ENCODE measurements at places on chromosomes 7 and 10.

- no peak for DNase-seq
Measured at GRCh38 chr7:149704507-149704906, 68.9 kb downstream of the ZNF467 start.

- no peak for DNase-seq
Measured at GRCh38 chr10:45387096-45387893, 13.3 kb downstream of the ALOX5 start.

- DNase-seq: no peak
Measured at GRCh38 chr7:158576050-158576762, 11.4 kb downstream of the PTPRN2 start.

DNA sequence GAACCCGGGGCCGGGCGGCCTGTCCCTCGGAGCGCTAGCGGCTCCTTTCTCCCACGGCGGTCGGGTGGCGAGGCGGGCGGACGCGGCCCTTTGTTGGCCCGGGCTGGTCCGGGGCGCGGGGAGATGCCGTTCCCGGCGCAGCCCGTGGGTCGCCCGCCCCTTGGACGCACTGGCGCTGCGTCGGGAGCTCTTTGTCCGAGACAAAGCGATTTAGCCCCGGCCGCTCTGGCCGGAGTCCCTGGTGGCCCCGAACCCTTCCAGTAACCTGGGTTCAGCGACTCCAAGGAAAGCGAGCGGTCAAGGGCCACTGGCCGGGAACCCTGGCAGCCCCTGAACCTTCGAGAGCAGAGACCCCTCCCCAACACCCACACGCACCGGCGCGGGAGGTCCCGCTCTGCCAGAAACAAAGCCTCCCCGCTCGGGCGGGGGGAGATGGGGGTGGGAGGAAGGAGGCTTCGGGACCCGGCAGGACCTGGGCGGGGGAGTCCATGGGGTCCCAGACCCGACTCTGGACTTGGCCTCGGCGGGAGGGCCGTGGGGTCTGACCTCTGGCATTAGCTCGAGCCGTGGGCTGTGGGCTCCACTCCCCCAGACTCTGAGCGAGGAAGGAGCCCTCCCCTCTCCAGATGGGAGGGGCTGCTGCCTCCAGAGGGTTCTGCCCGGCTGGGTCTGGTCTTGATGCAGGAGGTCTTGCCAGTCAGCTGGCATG, 836 bp downstream of the DPYSL4 start:
- no peak for DNase-seq

DNA sequence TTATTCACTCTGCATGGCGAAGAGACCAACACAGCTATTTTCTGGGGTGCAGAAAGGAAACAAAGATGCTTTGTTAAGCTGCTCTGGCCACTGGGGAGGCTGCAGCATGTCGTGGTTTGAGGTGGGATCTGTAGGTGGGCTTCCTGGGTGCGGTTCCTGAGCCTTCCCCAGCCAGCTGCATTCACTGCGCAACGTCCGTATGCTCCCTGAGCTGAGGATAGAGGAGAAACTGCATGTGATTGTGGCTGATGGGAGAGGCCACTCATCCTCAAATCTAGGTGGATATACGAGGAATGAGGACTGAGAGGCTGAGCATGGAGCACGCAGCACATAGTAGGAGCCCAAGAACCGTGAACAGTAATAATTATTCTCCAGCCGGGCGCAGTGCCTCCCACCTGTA, 9.9 kb upstream of the DNAAF5 start:
- no peak for DNase-seq

DNA sequence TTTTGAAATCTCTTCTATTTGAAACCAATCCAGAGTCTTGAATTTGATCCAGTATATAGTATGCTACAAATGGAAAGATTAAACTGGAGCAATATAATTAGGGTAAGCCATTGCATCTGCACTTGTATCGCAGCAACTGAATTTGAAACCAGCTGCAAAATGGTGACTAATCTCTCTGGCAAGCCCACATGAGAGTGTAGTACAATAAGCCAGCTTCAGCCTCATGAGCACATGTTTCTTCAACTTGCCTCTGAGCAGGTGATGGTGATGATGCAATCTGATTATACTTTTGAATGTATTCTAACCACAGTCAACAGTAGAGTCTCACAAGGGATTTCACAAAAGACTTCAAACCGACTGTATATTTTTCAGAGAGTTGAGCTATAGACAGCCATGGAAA, 829 bp upstream of the RPA3 start:
- peak; percentile 14 for DNase-seq

DNA sequence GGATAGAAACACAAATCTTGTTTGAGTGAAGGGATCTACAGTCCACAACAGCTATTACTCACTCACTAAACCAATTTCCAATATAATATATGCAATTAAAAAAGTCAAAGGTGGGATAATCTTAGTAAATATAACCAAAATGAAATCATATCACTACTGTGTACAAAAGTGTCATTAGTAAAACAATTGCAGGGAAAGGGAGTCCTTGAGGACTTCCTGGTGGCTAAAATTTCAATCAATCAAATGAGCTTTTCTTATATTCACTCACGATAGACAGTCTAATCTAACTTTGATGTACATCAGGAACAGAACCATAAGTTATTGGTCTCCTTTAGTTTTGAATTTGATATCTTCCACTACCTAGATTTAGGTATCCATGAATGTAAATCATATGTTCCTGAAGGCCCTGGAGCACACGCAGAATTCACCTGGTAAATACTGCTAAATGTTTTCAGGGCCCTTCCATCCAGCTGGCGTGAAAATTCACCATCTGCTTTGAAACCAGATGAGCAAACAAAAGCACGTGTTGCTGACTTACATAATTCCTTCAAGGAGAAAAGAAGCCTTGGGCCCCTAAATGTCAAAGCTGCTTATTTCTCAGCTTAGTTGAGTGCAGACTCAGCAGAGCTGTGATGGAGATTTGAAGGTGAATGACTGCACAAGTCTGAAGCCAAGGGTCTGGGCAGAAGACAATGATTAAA, 159.3 kb upstream of the TMEM196 start:
- DNase-seq: no peak

- DNase-seq: no peak
Measured at GRCh38 chr7:29099896-29100847, 46.2 kb downstream of the CPVL start.

DNA sequence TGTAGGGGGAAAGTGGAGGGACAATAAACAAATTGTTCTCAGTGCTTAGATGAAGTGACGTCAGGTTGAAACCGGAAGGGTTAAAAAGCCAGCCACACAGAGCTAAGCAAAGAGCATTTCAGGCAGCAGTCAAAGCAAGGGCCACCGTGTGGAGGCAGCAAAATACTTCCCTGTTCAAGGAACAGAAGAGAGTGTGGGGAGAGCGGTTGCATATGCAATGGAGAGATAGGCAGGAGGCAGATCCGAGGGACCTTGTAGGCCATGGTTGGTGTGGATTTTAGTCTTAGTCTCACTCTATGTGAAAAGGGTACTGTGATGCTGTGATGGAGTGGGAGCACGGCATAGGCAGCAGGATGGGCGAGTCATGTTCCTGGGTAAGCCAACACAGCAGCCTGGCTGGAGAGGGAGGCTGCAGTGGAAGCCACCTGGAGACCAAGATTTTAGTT, 3.8 kb upstream of the STN1 start:
- no peak for DNase-seq

DNA sequence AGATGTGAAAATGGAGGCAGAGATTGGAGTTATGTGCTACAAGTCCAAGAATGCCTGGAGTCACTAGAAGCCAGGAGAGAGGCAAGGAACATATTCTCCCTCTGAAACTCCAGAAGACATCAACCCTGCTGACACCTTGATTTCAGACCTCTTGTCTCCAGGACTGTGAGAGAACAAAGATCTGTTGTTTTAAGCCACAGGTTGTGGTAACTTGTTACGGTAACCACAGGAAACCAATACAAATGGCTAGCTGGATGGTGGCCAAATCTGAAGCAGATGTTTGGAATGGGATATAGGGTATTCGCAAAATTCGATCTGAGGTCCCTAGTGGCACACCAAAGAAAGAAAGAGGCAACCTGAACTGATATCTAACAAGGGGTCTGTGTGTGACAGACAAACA, 129.0 kb downstream of the HERPUD2 start:
- DNase-seq: no peak

DNA sequence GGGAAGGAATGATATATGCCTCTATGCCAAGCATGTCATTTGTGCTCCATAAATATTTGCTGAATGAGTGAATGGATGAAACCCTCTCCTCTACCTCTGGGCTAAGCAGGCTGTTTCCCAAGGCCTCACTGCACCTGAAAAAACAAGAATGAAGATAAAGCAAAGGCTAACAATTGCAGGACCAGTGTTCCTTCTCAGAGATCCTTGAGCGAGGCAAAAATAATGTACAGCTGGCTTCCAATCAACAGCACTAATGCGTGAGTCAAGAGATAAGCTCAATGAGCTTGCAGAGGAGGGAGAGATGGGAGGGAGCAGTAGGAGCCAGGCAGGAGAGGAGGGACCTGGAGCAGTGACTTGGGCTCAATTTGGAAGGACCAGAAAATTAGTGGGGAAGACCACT, 144.5 kb upstream of the NFE2L3 start:
- DNase-seq: no peak

DNA sequence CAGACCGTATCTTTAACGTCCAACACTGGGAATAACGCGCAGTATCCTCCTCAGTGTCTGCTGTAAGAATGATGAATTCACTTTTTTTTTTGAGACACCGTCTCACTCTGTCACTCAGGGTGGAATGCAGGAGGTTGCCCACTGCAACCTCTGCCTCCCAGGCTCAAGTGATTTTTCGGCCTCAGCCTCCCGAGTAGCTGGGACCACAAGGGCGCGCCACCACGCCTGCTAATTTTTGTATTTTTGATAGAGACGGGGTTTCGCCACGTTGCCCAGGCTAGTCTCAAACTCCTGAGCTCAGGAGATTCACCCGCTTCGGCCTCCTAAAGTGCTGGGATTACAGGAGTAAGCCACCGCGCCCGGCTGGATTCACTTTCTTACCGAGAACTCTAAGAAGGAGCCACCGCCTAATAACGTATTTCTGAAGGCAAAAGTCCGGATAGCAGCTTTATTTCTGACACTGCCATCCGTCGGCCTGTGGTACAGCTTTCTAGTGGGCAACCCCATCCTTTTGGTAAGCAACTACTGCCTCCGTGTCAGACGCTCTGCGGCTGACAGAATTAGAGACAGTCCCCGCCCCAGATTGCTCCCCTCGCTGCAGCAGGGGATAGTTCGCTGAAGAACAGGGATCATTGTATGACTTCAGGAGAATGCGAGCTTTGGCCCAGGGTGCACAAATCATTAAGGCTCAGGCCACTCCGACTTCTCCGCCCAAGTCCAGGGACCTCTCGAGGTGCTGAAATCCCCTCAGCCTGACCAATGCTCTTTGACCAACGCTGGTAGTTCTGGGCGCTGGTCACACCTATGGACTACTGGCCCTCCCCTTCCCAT, 662 bp downstream of the POLR3A start:
- DNase-seq: no peak

DNA sequence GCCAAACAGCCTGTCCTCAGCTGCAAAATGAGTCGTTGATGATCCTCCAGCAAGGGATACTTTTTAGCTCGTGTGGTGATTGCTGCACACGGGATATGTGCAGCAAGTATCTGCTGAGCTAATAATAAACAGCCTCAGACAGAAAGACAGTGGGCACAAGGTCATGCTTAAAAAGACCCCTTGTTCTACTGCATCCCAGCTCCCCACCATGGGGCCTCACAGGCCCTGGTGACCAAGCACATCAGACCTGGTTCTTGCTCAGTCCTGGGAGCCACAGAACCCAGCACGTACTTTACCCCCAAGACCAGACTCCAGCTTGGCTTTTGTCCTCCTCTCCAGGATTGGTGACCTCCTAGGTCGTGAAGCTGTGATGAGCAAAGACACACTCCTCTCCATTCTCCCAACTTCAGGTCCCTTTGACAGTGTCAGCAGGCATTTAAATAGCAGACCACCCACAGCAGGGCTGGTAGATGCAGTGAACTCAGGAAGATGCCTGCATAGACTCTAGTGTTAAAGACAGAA, 50.5 kb downstream of the EGFR start:
- DNase-seq: no peak

- no peak for DNase-seq
Measured at GRCh38 chr10:14673189-14673861, 101.4 kb downstream of the FAM107B start.

GRCh38 chr7:151249732-151250072, 1.2 kb upstream of the SMARCD3 start:
- DNase-seq: no peak

GRCh38 chr10:92303096-92303495, 12.1 kb downstream of the MARCHF5 start:
- DNase-seq: no peak

GRCh38 chr7:142792129-142792528, 21.4 kb downstream of the PRSS2 start:
- DNase-seq: no peak

DNA sequence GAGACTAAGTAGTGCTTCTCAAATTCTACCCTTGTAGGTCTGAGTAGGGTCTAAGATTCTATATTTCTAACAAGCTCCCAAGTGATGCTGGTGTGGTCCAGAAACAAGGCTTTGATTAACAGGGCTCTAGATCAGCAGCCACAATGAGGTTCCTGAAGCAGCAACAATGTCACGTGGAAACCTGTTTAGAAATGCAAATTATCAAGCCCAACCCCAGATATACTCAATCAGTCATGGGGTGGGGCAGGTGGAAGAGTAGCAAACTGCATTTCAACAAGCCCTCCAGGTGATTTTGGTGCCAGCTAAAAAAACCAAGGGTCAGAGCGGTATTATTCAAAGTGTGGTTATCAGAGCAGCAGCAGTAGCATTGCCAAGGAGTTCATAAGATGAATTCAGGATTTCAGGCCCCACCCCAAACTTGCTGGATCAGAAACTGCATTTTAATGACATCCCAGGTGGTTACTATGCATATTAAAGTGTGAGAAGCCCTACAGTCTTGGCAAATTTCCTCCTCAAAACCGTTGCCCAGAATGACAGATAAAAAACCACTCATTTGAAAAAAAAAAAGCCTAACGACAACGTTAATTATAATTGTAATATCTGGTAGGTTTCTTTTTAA, 199.2 kb downstream of the AHR start:
- no peak for DNase-seq

GRCh38 chr10:29411666-29412315, 122.9 kb downstream of the LYZL1 start:
- DNase-seq: no peak

- no peak for DNase-seq
Measured at GRCh38 chr10:34343764-34344163, 471.3 kb downstream of the PARD3 start.

- DNase-seq: no peak
Measured at GRCh38 chr10:84015877-84016595, 123.3 kb upstream of the GHITM start.

- DNase-seq: no peak
Measured at GRCh38 chr10:32790483-32790882, 167.5 kb downstream of the ITGB1 start.

GRCh38 chr10:103835096-103836050, 20.0 kb downstream of the SH3PXD2A start:
- no peak for DNase-seq

- no peak for DNase-seq
Measured at GRCh38 chr7:26843705-26844104, 20.7 kb downstream of the SKAP2 start.

- DNase-seq: no peak
Measured at GRCh38 chr10:51321980-51322379, 247.7 kb downstream of the PRKG1 start.
